Memory B cell (primary cell): ENCODE measurements at places on chromosomes 4 and X.
A peak's percentile ranks its signal among the peaks of the same experiment; 100 is the strongest.

- H3K27me3 ChIP-seq, result no peaks in the 10 kb centered on the region
- no peak overlapping the region for H3K4me3 ChIP-seq
- H3K4me1 ChIP-seq, result peaks cover 41% of the 10 kb centered on the region
- peak overlapping the region; percentile 79 for H3K27ac ChIP-seq
- no peak for DNase-seq
Measured at GRCh38 chr4:26978387-26979053, 117.9 kb downstream of the STIM2 start.

GRCh38 chr4:67765928-67766327 lies 11.7 kb upstream of the GNRHR start:
- DNase-seq, result no peak
- no peak overlapping the region for H3K27ac ChIP-seq
- no peaks in the 10 kb centered on the region for H3K27me3 ChIP-seq
- H3K4me3 ChIP-seq, result no peak overlapping the region
- peaks cover 4% of the 10 kb centered on the region for H3K4me1 ChIP-seq

DNA sequence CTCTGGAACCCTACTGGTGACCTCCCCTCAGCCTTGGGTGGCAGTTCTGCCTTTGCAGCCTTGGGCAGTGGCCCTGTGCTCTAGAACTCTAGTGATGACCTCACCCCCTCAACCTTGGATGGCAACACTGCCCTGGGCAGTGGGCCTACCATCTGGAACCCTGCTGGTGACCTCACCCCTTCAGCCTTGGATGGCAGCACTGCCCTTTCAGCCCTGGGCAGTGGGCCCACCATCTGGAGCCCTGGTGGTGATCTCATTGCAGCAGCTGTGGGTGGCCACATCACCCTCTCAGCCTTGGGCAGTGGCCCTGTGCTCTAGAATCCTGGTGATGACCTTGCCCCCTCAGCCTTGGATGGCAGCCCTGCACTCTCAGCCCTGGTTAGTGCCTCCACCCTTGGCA lies 129.3 kb downstream of the RBMX2 start:
- no peaks in the 10 kb centered on the region for H3K36me3 ChIP-seq
- H3K27ac ChIP-seq, result no peak overlapping the region
- peaks cover 2% of the 10 kb centered on the region for H3K27me3 ChIP-seq
- no peak for DNase-seq

- no peak overlapping the region for H3K4me3 ChIP-seq
- no peak overlapping the region for H3K27ac ChIP-seq
- no peaks in the 10 kb centered on the region for H3K4me1 ChIP-seq
- no peaks in the 10 kb centered on the region for H3K36me3 ChIP-seq
- no peaks in the 10 kb centered on the region for H3K27me3 ChIP-seq
Measured at GRCh38 chr4:157043131-157043530, 32.8 kb upstream of the GLRB start.
